PC-9 (cell line): ENCODE measurements at places on chromosomes 5 and 9. TPM values are rescaled to one million over a fixed set of nuclear protein-coding genes. Genes with fewer than 3 reads are reported as not detected.

Gene FBXW5
- total RNA-seq, result 101 and 125 TPM in 2 replicates

GRCh38 chr9:129919841-129920240 is 84.6 kb downstream of the USP20 start:
- DNase-seq, result no peak

GRCh38 chr9:114274217-114274616 is 48.7 kb upstream of the ORM1 start:
- DNase-seq, result no peak

- peak; percentile 19 for DNase-seq
Observed at GRCh38 chr9:21096172-21096900, 18.6 kb upstream of the IFNB1 start.

DNA sequence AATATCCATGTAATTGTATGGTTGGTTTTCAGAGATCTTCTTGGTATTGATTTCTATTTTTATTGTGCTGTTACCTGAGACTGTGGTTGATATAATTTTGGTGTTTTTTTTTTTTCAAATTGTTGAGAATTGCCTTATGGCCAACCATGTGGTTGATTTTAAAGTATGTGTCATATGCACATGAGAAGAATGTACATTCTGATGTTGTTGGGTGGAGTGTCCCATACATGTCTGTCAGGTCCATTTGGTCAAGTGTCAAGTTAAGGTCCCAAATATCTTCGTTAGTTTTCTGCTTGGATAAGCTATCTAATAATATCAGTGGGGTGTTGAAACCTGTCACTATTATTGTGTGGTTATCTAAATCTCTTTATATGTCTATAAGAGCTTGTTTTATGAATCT is 160.0 kb upstream of the ITGA1 start:
- DNase-seq, result no peak

- no peak for DNase-seq
Observed at GRCh38 chr9:79395755-79396154, 176.0 kb upstream of the TLE4 start.
